Endodermal cell (in vitro differentiated cells): ENCODE measurements at places on chromosomes 1 and 21.

DNA sequence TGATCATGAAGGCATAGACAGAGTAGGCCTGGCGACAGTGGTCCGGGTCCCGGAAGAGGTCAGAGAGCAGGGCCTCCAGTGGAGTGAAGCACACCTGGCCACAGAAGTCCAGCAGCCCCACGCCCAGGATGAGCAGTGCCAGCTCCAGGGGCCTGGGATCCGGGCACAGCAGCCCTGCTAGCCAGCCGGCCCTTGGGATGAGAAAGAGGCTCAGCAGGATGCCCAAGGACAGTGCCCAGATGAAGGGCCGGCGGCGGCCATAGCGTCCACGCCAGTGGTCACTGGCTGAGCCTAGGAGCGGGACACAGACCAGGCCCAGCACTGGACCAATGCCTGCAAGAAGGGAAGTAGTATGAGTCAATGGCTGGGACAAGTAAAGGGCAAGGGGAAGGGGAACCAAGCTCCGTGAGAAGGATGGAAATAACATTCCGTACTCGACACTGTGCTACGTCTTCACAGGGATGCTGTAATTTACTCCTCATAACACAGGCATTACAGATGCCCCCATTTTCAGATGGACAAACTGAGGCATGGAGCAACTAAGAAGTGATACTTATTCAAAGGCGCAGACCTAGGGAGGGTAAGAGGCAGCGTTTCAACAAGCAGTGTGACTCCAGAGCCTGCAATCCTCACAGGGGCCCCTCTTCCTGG, 16.9 kb downstream of the SLC45A3 start:
- no peak for DNase-seq

- DNase-seq, result no peak
These were observed 359.0 kb downstream of the HHAT start for GRCh38 chr1:210687582-210688279.

DNA sequence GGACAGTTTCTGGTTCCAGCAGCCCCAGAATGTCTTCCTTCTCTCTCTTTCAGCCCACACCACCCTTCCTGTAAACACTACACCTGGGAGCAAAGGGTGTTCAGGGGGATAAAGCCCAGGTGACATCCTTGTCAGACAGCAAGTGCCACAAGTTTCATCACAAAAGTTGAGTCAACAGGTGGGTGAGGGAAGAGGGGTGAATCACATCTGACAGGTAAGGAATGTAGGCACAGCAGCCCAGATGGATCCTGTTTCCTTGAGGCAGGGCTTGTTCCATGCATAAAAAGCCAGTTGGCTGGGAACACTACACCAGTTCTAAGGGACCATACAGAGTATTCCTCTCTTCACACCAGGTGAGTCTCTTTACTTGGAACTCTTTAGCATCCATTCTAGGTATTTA, at the start of gene SPRR1B:
Gene SPRR1B, plus strand, starts transcription at position 309 of the 400 bp plus-strand sequence. CDS start 1,143 bp downstream, outside the sequence.
- DNase-seq, result no peak

GRCh38 chr1:151774256-151774922, 11.1 kb upstream of the MRPL9 start:
- no peak for DNase-seq

GRCh38 chr1:89844241-89844807, 23.5 kb downstream of the LRRC8D start:
- no peak for DNase-seq

- DNase-seq, result no peak
These were observed 494 bp downstream of the SF3B4 start for GRCh38 chr1:149927056-149927562.

- no peak for DNase-seq
These were observed 224.4 kb upstream of the COA6 start for GRCh38 chr1:234148816-234149215.

- no peak for DNase-seq
These were observed 7.1 kb upstream of the SSBP3 start for GRCh38 chr1:54413295-54413694.

DNA sequence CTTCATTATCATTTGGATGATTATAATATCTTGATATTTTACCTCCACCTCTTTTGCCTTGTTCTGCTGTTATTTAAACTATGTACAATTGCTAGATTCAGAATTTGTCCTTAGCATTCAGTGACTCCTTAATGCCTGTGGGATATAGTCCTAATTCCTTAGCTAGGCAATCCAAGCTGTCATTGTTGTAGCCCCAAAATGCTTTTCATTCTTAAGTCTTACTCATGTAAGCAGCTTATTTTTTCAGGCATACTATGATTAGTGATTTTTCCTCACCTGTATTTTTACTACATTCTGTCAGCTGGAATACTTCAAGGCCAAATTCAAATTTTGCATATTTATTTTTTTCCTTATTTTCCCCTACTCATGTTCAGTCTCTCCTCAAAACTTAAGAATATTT, 13.4 kb downstream of the PKN2 start:
- no peak for DNase-seq

- DNase-seq, result no peak
These were observed 2.5 kb downstream of the COL6A2 start for GRCh38 chr21:46100426-46100825.

- no peak for DNase-seq
These were observed 33.7 kb downstream of the CCDC185 start for GRCh38 chr1:223426936-223427335.

- DNase-seq, result no peak
These were observed 26.4 kb downstream of the HHIPL2 start for GRCh38 chr1:222521299-222522104.

DNA sequence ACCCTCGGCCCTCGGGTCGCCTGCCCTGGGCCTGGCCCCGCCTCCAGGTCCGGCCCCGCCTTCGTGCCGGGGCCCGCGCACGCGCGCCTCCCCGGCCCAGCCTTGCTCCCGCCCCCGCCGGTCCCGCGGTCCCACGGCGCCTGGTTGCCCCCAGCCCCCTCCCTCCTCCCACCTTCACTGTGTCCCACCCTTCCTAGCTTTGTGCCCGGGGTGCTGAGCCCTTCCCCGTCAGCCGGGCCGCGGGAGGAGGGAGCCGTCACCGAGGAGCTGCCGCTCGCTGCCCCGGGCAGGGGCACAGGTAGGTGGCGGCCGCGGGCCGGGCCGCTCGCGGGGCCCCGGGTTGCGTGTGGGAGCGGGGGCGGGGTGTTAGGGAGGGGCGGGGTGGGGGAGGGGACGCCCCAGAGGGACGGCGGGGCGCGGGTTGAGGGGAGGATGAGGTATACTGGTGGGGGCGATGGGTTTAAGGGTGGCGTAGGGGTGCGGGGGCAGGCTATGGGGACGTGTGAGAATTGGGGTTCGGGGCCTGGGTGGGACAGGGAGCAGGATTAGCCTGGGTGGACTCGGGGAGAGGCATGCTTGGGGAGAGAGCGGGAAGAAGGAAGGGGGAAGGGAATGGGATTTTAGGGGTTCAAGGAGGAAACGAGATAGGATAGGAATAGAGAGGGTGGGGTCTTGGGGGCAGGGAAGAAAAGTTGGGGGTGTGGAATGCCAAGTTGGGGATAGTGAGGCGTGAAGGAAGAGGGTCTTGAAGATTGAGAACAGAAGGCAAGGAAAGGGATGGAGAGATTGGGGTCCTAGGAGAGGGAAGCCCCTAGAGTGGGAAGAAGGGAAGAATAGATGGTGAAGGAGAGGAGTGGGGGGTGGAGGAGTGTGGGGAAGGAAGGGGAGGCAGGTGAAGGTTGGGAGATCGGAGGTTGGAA, at the start of gene LRRC42:
Gene LRRC42, plus strand, starts transcription at position 99 of the 920 bp plus-strand sequence. CDS start 5,650 bp downstream, outside the sequence.
- no peak for DNase-seq

DNA sequence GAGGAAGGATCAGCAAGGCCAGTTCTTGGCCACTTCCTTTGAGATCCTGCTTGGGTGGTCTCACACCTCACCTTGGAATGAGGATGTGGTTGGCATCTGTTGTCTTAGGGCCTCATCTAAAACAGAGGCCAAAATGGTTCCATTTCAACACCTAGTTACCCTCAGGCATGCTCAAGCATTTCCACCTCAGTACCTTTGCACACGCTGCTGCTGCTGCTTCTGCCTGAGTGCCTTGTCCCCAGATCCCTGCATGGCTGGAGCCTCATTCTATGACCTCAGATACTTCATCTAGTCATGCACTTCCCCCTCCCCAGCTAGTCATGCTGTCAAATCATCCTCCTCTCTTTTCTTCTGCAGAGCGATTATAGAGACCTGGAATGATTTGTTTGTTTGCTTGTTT, 86.8 kb downstream of the ACTL8 start:
- DNase-seq, result no peak

GRCh38 chr1:35708952-35709351, 9.7 kb downstream of the C1orf216 start:
- DNase-seq, result no peak

- DNase-seq, result no peak
These were observed 42.5 kb downstream of the ACTN2 start for GRCh38 chr1:236728752-236729151.

- DNase-seq, result peak; percentile 90
These were observed 254.4 kb upstream of the GJB5 start for GRCh38 chr1:34500451-34500850.

DNA sequence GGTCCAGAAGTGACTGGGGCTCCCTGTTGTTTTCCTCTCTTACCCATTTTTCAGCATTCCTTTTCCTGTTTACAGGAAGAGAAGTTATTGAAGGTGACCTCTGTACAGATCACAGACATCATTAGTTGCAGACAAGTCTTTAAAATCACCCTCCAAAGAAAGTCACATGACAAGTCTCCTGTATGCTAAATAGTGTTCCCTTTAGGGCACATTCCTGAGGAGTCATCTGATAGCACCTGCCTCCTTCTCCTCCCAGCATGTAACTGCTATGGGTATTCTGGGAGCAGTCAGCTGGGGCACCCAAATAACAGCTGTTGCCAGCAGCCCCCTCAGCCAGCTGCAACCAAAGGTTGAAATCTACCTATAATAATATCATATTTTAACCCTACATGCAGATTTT, 200.6 kb downstream of the PTGER3 start:
- no peak for DNase-seq

DNA sequence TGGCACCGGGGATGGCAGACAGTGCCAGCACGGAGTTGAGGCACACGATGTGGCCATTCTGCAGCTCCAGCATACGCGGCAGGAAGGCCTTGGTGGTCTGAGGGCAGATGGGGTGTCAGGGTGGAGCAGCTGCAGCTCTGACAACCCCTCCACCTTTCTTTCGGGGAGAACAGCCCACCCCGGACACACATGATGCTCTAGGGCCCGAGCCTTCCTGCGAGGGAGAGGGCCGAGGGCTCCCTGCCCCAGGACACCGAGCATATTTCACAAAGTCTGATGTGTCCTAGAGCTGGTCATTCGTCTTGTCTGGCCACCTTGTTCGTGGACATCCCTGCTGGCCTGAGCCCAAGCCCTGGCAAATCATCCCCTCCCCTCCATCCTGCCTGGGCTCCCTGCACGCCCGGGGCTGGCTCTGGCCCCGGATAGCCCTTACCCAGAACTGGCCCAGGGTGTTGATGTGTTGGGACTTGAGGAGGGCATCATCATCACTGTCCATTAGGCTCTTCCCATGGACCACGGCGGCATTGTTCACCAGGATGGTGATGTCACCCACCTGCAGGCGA, 39.1 kb downstream of the DHRS3 start:
- DNase-seq, result no peak

GRCh38 chr1:66274634-66275033, 259.3 kb upstream of the SGIP1 start:
- DNase-seq, result no peak

DNA sequence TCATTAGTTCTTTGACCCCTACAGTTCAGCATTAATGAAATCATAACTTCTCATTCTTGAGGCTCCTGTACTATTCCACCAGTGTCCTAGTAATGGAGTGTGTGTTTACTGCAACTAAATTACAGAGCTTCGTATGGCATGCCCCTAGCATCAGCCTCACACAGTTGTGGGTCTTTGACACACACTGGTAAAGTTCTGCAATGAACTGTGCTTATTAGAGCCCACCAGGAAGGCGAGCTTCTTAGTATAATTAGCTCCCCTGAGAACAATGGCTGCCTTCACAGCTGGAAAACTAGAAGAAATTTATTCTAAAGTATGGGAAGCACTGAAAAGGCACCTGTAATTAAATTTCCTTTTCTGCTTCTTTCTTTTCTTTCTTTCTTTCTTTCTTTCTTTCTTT, 251.1 kb upstream of the RGS18 start:
- DNase-seq, result no peak

DNA sequence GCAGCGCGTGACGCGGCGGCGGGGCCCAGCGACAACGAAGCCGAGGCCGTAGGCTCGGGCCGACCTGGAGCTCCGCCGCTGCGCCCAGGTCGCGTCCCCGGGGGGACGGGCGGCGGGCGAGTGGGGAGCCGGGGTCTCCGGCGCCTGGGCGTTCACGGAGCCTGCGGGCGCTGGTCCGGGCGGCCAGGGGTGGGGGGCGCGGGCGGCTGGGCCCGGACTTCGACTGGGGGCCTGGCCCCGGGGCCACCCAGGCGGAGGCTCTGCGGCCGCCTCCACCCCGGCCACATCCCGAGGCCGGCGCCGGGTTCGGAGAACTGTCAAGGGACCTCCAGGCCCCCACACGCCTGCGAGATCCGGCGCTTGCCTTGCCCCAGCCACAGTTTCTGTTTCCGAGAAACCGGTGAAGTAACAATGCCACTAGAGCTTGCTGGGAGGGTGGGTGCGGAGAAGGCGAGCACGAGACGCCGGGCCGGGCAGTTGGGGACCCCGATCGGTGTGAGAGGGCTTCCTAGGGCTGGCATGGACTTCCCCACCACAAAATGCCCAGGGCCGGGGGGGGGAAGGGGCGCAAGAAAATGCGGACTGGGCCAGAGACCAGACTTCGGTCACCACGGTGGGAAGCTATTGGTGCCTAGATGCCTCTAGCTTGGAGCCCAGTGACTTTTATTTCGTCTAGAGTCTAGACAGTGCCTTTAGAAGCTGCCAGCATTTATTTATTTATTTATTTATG, 501 bp downstream of the FBXO6 start:
- DNase-seq, result peak; percentile 84

DNA sequence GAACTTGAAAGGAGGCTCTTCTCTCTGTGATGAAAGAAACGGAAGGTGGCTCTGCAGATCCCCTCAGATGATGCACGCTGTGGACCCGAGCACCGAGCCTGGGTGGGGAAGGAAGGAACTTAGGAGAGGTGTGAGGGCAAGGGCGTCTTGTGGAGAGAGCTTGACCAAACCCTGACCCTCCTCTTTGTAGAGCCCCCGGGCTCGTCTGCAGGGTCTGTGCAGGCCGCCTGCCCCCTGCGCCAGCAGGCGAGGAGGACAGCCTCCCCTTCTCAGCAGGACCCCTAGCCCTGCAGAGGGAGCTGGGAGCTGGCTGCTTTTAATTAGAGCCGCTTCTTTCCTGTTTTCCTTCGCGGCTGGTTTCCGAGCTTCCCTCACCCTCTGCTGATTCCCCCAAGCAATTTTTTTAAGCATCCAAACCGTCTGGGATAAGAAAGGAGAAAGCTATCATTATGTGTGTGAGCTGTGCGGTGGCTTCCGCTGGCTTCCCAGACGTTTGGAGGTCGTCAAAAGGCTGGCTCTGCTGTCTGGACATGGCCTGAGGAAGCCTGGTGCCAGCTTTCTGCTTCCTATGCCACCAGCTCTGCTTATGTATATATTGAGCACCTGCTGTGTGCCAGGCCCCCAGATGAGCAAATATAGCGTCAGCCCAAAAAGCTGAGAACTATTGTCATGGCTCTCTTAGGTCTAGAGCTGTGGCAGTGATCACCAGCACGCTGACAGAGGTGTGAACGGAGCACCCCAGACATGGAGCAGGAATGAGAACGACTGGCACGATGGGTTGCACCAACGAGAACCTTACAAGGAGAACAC, 160.2 kb upstream of the IRF2BP2 start:
- DNase-seq, result peak; percentile 59
